ENCODE measurements at places on chromosomes 13 and 19.
A peak's percentile ranks its signal among the peaks of the same experiment; 100 is the strongest.

DNA sequence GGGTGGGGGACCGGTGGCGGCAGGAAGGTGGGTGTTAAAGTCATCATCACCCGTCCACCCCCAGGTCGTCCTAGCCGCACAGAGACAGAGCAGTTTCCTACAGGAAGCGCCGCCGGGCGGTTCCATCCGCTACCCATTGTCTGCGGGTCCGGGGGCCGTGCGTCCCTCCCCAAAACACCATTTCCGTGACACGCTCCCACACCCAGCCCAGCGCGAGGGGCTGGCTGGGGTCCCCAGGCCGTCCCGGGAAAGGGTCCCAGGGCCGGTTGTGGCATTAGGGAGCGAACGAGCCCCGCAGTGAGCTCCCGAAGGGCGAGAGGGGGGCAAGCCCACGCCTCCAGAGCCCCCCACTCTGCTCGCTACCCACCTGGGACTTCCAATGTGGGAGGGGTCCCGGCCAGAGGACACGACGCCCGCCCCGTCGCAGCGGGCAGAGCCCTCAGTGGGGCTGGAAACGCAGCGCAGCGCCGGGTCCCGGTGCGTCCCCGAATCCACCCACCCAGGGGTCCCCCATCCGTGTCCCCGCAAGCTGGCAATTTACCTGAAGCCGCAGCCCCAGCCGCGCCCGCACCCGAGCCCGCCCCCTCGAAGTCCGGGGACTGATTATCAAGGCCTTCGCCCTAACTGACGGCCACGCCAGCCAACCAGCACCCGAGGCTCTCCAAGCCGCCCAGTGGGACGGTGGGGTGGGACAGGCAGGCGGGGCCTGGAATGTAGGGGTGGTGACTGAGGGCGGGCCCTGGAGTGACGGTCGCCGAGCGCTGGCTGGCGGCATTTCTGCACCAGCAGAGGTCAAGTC lies at the start of gene KANK3:
KANK3 (minus strand) TSS at position 579 of the 799 bp plus-strand sequence. CDS start 5,434 bp downstream, outside the sequence.
- DNase-seq, result peak; percentile 85

DNA sequence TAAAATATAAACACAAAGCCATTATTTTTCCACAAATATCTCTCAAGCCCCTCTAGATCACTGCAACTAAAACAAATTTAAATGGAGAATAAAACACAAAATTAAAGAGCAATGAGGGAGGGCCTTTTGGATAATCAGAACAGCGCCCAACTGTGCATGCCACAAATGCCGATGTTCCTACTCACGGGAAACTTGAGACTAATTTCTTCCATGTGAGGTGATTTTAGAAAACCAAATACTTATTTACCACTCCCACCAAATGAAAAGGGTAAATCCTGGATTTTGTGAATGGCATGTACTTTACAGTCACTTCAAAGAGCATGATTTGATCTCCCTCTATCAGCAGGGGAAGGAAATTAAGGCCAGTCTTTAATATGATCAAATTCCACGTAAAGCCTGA lies 74.8 kb downstream of the SLC7A1 start:
- no peak for DNase-seq

- peak; percentile 4 for DNase-seq
Measured at GRCh38 chr19:47032171-47032811, 12.7 kb downstream of the NPAS1 start.

DNA sequence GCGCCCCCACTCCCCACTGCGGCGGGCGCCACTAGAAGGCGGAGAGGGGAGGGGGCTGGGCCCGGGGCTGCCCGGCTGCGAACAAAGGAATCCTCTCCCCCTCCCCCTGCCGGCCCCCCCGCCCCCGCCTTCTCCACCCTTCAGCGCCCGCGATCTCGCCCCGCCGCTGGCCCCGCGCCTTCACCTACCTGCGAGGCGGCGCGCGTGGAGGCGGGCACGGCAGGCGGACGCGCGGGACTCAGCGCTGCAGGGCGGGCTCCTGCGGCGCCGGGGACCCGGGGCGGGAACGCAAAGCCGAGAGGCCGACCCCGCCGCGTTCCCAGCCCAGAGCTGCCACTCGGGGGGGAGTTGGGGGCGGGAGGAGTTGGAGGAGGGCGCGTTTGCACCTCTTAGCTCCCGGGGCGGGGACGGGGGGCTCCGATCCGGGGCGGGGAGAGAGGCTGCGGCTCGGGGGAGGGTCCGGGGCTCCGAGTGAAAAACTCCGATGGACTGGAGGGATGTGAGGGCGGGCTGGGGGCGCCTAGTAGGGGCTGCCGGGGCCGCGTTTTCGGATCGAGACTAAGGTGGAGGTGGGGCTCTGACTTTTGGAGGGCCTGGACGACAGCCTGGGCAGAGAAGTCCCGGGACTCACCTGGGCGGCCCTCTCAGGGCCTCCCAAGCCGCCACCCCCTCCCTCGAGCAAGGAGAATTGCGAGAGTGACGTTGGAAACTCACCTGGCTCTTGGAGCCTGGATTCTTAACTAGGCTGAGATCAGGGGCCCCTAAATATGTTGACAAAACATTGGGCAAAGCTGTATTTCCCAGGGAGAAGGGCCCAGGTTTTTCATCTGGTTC lies at the start of gene FBN3:
FBN3 (minus strand) TSS at position 332 of the 834 bp plus-strand sequence. CDS start 2,112 bp downstream, outside the sequence.
- DNase-seq, result no peak

DNA sequence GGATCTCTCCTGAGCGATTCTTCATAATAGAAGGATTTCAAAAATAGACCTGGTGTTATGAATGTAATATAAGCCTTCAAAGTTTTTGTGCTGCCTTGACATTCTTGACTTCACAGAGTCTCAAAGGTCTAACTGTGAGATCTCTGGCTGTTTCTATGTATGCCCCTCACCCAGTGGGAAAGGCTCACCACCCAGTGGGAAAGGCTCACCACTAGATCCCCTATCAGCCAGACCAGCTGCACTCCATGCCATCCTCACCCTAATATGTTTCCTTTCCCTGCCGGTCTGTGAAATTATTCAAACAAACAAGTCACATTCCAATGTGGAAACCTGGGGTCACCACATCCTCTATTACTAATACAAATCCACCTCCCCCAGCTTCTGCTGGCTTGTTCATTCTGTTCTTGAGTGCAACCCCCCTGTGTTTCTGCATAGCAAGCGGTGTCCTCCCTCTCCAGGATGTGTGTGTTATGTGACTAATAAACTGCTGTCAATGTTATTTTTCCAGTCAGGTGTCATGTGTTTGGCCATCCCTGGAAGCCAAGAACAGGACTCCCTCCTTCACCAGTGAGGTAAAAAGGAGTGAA lies 13.8 kb upstream of the SLITRK1 start:
- DNase-seq, result no peak

DNA sequence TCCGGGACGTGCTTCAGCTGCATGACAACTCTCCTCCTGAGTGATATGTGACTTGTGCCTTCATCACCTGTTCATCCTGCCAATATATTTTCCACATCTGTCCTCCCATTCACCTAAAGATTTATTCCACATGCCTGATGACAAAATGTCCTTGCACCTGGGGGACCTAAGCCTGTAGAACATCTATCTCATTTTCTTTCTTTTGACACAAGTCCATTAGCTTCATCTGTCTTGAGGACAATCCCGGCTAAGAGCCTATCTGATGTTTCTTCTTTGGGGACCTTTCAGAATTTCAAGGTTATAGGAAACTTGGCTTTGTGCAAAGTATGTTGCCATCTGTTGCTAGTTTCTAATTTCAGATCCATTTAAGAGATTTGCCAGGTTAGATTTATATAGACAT lies 41.1 kb downstream of the ITGBL1 start:
- no peak for DNase-seq

- DNase-seq, result no peak
Measured at GRCh38 chr13:32845952-32846950, 170.0 kb upstream of the KL start.

DNA sequence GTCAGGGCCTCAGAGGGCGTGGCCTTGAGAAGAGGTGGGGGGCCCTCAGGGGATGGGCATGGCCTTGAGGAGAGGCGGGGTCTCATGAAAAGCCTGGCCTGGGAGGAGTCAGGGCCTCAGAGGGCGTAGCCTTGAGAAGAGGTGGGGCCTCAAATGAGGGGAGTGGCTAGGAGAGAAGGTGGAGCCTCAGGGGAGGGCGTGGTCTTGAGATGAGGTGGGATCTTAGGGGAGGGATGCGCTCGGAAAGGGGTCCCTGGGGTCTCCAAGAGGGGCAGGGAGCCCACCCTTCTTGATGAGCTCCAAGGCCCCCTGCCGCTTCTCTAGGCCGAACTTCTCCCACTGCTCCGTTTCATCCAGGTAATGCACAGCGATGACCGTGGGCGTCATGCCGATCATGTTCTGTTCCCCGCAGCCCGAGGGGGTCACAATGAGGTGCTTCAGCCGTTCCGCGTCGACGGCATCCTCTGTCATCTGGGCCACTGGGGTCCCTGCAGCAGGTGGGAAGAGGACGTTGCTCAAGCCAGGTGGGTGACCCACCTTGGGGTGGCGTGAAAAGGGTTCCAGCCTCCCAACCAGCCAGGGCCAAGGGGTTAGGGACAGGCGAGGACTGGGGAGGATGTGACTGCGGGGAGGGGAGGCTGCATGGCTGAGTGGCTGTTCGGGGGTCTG lies 24.3 kb upstream of the TNFSF14 start:
- no peak for DNase-seq

- DNase-seq, result peak; percentile 42
Measured at GRCh38 chr13:48334534-48335127, 31.1 kb downstream of the RB1 start.

GRCh38 chr13:24737042-24737441 lies 26.9 kb upstream of the RNF17 start:
- DNase-seq, result no peak

DNA sequence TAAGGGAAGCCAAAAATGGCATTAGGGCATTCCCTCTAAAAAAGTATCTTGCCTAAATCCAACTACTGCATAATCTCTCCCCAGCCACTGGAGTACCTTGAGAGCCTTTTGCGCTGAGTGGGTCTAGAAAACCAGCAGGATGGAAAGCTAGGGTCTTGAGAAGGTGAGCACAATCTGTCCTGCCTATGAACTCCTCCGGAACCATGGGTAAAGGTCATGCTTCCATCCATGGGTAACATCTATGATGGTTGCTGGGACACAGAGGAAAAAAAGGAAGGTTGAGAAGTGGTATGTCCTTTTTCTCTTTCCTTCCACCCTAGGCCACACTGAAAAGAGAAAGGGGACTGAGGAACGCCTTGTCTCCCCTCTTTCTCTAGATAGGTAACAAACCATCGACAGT lies 52.4 kb downstream of the ZNF676 start:
- no peak for DNase-seq

GRCh38 chr13:76610819-76611415 lies 275.3 kb downstream of the KCTD12 start:
- DNase-seq, result no peak

- DNase-seq, result no peak
Measured at GRCh38 chr13:95463531-95463930, 89.0 kb upstream of the CLDN10 start.

- DNase-seq, result no peak
Measured at GRCh38 chr13:66926851-66927524, 303.1 kb downstream of the PCDH9 start.

- no peak for DNase-seq
Measured at GRCh38 chr13:36925603-36926002, 5.6 kb upstream of the SMAD9 start.

DNA sequence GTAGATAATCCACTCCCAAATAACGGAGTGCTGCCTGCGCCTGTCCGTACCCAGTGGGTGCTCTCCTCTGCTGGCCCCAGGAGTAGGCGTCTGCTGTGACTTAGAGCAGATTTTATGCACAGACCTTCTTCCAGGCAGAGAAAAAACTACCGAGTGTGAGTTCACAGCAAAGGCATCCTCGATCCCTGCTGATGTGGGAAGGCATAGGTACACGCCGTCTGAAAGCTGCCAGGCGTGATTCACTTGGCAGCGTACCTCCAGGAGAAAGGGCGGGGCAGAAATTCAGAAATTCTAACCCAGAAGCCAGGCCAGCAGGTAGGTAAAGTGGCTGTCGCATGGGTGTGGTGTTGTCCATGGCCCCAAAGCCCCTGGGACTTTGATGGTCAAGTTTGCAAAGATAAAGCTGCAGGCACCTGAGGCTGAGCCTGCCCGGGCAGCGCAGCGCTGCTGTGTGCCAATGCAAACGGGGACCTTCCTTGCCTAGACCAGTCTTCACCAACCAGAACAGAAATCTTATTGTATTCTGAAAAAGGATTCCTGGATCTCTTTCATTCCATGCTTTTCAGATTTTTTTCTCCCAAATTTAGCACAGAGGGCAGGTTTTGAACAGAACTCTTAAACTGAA lies 36.3 kb downstream of the COL4A2 start:
- no peak for DNase-seq

DNA sequence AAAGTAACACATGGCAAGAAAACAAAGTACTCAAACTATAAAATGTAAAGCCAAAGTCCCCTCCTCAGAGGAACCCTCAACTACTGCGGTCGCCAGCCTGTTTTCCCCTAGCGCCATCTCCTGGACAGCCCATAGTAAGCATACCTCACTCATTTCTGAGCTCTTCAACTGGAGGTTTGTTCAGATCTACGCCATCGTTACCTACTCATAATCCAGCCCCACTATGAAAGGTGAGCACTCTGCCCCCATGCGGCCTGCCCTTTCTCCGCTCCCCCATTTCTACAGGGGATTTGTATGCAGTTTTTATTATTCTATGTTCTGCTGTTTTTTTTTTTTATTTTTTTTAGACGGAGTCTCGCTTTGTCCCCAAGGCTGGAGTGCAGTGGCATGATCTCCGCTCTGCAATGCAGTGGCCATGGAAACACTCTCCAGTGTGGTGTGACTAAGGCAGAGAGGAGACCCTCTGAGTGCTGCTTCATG lies 26.2 kb downstream of the OPA3 start:
- peak; percentile 59 for DNase-seq

- no peak for DNase-seq
Measured at GRCh38 chr19:11050323-11051114, 38.7 kb upstream of the LDLR start.

GRCh38 chr13:25136880-25137787 lies 35.0 kb downstream of the AMER2 start:
- DNase-seq, result no peak

- DNase-seq, result no peak
Measured at GRCh38 chr19:33622809-33623511, 1.2 kb downstream of the CHST8 start.

DNA sequence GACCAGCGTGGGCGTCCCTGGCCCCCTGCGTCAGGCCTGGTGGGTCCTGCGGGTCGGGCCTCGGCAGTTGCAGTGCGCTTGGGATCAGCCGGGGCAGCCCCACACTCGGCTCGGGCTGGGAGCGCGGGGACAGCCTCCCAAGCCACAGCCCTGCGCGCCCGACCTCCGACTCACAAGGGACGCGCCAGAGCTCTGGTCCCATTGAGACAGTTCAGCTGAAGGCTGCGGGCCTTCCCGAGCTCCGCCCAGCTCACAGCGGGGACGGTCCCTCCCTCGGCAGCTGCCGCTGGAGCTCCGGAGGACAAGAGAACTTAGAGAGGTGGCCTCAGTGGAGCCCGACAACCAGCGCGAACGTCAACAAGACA lies 45.7 kb upstream of the ZNF730 start:
- no peak for DNase-seq
